ENCODE measurements at places on chromosomes 5 and 9.

- DNase-seq = no peak
Measured at GRCh38 chr5:132354381-132355139, 14.9 kb upstream of the SLC22A5 start.

- DNase-seq = peak; percentile 68
Measured at GRCh38 chr5:64690417-64691151, at the start of gene SHISAL2B. TSS of gene SHISAL2B (plus strand) at chr5:64690503. CDS start at chr5:64690624, 121 bp downstream.

DNA sequence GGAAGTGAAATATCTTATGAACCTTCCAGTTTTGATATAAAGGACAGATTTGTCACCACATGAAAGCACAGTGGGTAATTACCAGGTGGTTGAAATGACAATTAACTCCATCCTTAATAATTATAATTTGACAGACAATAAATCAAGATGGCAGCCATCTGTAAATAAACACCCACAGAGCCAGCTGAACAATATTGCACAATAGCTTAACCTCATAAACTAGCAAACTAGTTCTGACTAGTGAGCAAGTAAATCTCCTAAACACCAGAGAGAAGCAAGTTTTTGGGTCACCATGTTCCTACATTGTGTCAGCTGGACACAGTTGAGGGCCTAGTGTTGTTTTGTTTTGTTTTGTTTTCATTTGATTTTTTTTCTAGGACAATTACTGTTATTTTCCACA is 577.4 kb downstream of the ACTL7B start:
- no peak for DNase-seq

DNA sequence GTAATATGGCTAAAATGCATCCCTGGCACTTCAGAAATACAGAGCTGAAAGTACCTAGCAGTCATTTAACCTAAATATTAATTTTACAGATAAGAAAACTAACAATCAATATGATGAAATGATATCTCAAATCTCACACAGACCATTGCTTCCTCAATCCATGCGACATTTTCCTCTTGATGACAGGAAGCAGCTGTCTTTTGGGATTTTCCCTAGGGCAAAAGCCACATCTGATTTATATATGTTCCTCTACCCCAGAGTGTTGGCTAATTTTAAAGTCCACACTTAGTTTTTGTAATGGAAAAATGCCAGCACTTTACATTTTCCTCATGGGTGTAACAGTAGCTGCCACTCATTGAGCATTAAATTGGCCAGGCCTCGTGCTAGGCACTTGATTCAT is 47.7 kb upstream of the ITGA1 start:
- DNase-seq = no peak

DNA sequence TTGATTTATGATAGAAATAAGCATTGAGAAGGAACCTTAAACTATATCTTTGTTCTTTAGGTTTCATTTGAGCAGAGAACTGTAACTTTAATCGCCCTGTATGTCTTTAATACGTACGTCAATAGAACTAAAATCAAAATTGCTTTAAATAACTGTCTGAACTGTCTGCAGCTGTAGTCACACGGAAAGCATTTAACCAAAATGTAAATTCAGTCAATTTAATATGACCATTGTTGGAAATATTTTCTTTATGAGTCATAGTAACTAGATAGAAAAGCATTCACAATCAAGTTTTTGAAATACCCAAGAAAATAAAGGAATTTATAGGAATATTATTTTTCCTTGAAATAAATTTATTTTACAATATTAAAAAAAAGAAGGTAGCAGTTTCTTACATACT is 157.1 kb upstream of the CDH6 start:
- DNase-seq = no peak

- peak; percentile 89 for DNase-seq
Measured at GRCh38 chr9:136345281-136346156, 18.0 kb downstream of the DNLZ start.

GRCh38 chr9:113823421-113823820 is 52.7 kb upstream of the ZNF618 start:
- no peak for DNase-seq

DNA sequence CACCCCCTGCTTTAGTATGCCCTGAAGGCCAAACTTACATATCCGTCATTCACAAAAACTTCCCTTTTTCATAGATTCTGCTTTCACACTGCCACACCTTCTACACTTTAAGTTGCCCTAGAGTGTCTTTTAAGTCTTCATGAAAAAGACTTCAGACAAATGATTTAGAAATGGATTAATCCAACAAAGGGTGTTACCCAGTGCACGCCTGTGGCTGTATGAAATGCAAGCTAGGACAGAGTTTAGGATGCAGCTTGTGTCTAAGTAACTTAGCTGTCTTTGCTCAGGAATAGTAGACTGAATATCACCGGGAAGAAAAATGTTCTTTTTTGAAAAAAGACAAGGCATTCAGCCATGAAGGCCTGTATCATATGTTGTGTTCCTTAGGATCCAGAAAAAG is 210.0 kb downstream of the MPDZ start:
- no peak for DNase-seq

GRCh38 chr9:126609711-126610388 is 3.9 kb upstream of the LMX1B start:
- DNase-seq = no peak

DNA sequence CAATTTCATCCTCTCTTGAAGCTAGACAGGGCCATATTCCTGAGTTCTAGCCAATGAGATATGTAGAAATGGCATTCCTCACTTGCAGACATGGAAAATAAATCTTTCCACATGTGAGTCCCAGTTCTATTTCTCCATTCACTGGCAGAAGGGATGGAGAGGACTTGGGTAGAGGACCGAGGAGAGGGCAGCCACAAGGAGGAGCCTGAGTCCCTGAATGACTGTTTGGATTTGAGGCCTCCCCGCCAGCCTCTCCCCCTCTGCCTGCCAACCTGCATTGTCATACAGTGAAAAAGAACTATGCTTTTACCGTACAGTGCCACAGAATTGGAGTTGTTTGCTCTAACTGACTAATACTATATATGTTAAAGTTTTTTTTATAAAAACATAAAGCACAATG is 583.0 kb upstream of the WWC1 start:
- peak; percentile 18 for DNase-seq

- no peak for DNase-seq
Measured at GRCh38 chr5:95969651-95970358, 8.2 kb upstream of the ELL2 start.

GRCh38 chr5:17269201-17269600 is 51.8 kb downstream of the BASP1 start:
- no peak for DNase-seq

DNA sequence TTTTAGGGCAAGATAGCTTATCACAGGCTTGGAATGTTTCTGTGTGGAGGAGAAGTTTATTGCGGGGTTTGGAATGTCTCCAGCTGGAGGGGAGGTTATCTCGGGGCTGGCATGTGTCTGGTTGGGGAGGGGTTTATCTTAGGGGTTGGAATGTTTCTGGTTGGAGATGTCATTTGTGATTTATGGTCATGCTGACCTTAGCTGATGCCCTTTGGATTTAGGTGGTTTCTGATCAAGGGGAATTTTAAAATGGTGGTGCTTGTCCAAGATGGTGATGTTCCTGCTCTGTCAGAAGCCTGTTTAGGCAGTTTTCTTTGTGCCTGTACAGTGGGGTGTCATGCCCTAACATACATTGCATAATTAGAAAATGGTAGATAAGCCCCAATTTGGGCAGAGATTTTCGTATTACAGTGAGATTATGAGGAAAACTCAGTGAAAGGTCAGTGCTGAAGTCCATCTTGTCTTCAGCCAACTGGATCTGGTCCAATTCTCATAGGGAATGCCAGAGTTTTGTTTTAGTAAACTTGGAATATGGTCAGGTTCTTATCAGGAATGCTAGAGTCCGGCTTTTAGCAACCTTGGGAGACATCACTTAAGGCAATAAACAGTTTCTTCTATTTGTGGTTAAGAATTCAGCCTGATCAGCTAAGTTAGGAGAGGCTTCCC is 14.3 kb downstream of the CDK20 start:
- no peak for DNase-seq

- DNase-seq = no peak
Measured at GRCh38 chr5:180832638-180833068, 28.4 kb downstream of the ZFP62 start.

DNA sequence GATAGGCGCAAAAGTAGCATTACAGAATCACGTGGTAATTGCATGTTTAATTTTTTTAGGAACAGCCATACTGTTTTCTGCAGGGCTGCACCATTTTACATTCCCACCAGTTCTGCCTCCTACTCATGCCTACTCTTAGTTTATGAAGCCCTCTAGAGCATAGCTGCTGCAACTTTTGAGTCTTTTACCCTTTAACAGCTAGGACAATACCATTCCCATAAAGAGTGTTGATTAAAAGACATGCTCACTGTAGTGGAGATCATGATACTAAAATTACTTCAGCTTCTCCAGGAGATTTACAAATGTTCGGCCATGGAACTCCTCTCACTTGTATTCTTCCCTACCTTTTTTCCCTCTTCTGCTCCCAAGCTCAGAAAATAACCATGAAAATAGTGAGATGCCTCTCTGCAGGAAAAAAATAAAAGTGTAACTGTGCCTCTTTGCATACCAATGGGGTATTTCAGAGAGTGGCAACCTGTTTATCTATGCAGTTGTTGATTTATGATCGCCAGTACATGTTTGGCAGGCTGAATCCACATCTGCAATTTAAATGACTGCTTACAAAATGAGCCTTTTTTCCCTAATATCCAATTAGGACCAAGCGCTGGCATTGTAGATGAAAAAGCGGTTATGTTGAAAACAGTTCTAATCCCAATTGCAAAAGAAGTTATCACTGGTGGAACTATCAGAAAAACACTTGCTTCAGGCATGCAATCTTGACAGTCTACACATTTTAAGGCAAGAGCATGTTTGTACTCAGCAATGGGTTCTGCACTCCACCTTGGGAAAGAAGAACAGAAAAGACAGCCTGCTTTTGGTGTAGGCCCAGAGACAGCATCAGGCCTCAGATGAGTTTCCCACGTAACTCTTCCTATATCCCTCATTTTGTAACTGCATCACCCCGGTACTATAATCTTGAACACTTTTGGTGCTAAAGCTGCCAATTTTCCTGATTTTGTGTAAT is 131.1 kb downstream of the ADAMTSL1 start:
- DNase-seq = no peak

DNA sequence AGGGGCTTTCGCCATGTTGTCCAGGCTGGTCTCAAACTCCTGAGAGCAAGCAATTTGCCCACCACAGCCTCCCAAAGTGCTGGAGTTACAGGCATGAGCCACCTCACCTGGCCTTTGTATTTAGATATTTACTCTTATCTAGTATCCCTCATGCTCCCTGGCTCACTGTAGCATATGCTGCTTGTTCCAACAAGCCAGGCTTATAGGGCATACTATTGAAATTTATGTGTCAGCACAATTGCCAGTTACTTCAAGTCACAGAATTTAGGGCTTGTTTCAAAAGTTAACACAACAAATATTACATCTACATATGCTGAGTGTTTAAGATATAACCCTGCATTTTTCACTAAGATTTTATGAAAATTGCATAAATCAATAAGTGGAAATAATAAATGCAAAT is 469.2 kb upstream of the ZNF608 start:
- no peak for DNase-seq

GRCh38 chr9:133711428-133712220 is 26.5 kb downstream of the SARDH start:
- peak; percentile 11 for DNase-seq

DNA sequence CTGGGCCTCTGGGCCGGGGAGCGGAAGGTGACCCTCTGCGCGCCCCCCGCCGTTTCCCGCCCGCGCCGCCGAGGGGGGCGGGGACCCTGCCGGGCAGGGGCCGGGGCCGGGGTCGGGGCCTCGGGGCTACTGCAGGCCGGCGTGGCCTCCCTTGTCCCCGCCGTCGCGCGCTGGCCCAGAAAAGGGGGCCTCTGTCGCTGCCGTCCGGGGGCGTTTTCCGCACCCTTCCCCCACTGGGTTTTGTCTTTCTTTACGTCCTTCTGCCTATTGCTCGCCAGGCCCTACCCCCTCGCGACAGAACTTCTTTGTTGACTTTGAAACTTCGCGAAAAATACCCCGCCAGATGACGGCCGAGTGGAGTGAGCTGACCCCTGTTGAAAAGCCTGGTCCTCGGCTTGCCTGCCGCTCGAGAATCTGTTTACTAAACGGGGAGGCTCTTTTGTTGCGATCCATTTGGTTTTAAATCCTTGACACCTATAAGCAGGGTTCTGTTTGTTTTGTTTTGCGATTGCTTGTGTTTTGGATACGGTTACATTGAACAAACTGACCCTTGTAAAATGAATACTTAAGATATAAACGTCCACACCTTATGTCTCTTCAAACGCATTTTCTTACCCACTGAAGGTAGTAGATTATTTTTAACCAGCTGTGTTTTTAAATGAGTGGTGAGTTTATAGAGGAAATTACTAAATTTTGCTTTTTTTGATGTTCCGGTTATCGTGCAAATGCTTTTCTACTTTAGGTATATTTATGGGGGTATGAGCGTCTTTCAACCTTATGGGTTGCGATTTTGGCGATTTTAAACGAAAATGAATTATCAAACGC is 765 bp downstream of the MARCHF6 start:
- DNase-seq = peak; percentile 74

DNA sequence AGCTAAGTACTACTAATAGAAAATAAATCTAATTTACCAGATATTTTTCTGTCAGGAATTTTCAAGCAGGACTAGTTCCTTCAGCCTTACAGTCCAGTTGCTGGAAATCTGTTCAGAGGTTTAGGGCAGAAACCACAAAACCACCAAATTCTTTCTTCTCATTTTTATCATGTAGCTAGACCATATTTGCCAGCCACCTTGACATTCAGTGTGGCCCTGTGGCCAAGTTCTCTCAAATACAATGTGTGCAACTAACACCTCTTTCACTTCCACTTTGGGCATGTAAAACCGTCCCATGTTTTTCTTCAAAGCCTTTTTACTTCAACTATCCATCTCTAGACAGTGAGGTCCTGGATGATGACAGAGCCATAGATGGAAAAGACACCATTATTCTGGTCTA is 1133.2 kb upstream of the CDH18 start:
- DNase-seq = no peak

GRCh38 chr5:161713042-161713441 is 27.5 kb downstream of the GABRA6 start:
- DNase-seq = no peak

DNA sequence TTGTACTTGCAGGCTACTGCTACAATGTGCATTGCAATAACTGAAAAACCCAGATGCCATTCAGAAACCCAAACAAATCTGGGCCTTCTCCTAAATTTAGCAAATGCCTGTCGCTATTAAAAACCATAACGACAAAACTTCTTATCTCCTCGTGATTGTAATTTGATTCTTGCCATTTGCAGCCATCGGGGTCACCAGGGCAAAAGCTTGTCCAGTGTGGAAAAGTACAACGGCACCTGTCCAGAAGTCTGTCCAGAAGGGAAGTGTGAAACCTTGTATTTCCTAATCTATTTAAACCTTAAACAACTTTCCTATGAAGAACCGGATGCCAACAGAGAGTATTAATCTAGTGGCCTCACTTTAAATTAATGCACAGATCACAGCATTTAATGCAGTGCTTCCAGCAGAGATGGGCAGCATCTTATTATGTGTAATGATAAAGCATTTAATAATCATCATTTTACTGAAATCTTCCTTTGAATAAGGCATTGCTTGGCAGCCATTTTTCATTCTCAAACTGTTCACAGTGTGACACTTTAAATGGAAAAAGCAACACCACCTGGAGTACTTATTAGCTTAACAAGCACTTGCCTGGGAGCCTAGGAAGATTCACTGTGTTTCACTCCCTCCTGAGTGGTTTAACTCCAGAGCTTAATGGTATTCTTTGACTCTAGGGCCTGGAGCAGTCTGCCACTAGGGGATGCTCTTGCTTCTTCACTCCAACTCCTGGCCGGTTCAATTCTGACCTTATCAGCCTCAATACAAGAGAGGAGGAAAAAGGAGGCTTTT is 4.9 kb upstream of the C7 start:
- DNase-seq = peak; percentile 78

- no peak for DNase-seq
Measured at GRCh38 chr5:54323495-54323894, 13.1 kb upstream of the ARL15 start.

- DNase-seq = no peak
Measured at GRCh38 chr5:98103807-98104206, 669.7 kb upstream of the RGMB start.
